ENCODE measurements at places on chromosomes 16 and 17. TPM values are rescaled to one million over a fixed set of nuclear protein-coding genes. Genes with fewer than 3 reads are reported as not detected.
A peak's percentile ranks its signal among the peaks of the same experiment; 100 is the strongest.

DNA sequence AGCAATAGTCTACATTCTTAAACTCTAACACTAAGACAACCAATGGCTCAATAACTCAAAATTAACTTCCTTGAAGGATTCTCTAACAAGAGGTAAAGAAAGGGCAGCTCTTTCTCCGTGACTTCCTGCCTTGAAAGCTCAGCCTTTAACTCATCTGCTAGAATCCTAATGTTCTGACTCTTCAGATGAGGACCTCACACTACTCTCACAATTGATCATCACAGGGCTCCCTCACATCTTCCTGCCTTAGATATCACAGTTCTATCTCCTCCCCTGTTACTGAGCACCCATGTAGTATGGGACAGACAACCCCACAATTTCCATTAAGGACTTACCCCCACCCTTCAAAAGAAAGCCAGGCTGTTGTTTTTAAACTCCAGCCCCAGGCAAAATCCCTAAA is 33.5 kb downstream of the SMURF2 start:
- H3K27me3 ChIP-seq: no peaks in the 10 kb centered on the region
- peak overlapping the region; percentile 88 for H3K27ac ChIP-seq
- DNase-seq: peak; percentile 62
- H3K4me3 ChIP-seq: peak overlapping the region; percentile 47
- peaks cover 3% of the 10 kb centered on the region for H3K36me3 ChIP-seq

Gene C16orf92
- not detected for total RNA-seq

DNA sequence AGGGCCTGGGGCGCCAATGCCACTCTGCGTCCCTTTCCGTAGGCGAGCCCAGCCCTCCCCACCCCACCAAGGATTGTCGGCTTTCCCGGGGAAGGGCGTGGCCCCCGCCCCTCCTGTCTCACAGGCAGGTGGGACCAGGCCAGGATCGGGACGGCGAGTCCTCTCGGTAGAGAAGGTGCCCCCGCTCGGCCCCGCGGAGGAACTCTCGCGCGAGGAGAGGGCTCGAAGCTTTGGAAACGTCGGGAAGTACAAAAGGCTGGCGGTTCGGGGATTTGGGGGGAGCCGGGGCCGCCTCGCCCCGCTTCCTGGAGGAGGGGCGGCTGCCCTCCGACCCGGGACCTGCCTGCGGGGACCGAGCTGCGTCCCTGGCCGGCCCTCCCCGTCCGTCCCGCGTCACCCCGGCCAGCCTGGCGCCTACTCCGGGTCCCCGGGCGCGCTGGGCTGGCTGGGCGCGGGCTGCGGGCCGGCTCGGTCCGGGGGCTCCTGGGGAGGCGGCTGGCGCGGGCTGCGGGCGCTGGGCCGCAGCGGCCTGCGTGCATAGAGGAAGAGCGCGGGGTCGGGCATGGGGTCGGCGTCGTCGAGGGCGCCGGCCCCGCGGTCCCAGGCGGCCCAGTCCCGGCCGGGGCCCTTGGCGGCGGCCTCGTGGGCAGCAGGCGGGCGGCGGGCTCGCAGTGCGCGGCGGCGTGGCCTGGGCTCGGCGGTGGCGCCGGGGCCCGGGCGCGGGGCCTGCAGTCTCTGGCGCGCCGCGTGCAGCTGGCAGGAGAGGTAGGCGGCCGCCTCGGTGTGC is 12.6 kb upstream of the CLUH start:
- H3K27ac ChIP-seq: no peak overlapping the region
- H3K4me1 ChIP-seq: peaks cover 11% of the 10 kb centered on the region
- H3K4me3 ChIP-seq: peak overlapping the region; percentile 62
- H3K36me3 ChIP-seq: no peaks in the 10 kb centered on the region
- no peak for DNase-seq
- H3K27me3 ChIP-seq: peaks cover 17% of the 10 kb centered on the region

Gene ZSCAN10
- not detected for total RNA-seq

DNA sequence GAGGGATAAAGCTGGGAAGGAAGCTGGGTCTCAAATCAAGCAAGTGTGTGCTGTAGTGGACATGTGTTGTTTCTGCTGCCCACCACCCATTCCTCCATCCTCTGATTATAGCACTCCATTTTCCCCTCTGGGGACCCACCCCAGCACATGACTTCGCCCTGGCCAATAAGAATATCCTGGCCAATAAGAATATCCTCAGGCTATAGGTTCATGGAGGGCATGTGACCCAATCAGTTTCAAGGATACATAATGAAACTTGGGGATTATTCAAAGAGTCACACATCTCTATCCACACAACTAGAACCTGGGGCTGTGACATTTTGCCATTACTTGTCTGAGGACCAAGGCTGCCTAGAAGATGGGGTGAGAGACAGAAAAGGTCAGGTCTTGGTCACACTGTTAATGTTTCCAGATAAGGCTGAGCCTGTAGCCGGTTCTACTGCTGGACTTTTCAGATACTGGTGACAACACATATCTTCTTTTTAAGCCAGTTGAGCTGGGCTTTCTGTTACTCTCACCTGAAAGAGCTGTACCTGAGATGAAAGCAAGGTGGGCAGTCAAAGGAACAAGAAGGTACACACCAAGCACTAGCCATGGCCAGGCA is 33.7 kb downstream of the MYO18A start:
- H3K36me3 ChIP-seq: peaks cover 5% of the 10 kb centered on the region
- no peak overlapping the region for H3K4me3 ChIP-seq
- peaks cover 59% of the 10 kb centered on the region for H3K4me1 ChIP-seq
- no peaks in the 10 kb centered on the region for H3K27me3 ChIP-seq
- H3K27ac ChIP-seq: peak overlapping the region; percentile 79

- H3K27me3 ChIP-seq: peaks cover 41% of the 10 kb centered on the region
- H3K4me1 ChIP-seq: peaks cover 9% of the 10 kb centered on the region
- DNase-seq: no peak
- no peak within 1 kb of the TSS for H3K27ac ChIP-seq
- no peak within 1 kb of the TSS for H3K4me3 ChIP-seq
Measured at GRCh38 chr17:44915321-44915726, at the start of gene GFAP. Gene GFAP, minus strand, starts transcription at chr17:44915500. Its CDS starts 14 bp downstream, at chr17:44915486.

DNA sequence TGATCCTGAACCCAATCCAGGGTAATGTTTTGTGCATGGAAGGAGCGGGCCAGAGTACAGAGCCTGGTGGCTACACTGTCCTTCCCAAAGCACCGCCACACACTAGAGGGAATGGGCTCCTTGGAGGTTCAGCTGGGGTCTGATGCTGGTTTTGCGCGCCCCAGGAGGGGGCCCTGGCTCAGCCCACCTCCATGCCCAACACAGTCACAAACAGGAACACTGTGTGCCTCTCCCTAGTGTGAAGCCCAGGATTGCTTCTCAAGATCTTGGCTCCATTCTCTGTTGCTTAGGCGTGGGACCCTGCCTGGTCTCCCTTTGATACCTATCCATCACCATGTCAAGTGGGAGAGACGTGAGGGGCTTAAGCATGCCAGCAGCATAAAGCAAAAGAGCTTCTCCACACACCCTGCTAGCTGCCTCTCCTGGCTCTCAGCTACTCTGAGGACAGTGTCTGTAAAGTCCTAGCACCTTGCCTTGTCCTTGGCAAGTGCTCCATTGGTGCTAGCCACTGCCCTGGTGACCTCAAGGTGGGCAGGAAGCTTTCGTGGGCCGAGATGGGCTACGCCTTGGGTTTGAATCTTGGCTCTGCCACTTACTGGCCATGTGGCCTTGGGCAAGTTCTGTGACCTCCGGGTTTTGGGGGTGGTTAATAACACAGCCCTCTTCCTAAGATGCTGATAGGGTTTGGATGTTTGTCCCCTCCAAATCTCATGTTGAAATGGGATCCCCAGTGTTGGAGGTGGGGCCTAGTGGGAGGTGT is 122.2 kb downstream of the C16orf78 start:
- no peak overlapping the region for H3K4me3 ChIP-seq
- H3K4me1 ChIP-seq: no peaks in the 10 kb centered on the region
- no peak for DNase-seq
- H3K27me3 ChIP-seq: no peaks in the 10 kb centered on the region
- no peaks in the 10 kb centered on the region for H3K36me3 ChIP-seq

DNA sequence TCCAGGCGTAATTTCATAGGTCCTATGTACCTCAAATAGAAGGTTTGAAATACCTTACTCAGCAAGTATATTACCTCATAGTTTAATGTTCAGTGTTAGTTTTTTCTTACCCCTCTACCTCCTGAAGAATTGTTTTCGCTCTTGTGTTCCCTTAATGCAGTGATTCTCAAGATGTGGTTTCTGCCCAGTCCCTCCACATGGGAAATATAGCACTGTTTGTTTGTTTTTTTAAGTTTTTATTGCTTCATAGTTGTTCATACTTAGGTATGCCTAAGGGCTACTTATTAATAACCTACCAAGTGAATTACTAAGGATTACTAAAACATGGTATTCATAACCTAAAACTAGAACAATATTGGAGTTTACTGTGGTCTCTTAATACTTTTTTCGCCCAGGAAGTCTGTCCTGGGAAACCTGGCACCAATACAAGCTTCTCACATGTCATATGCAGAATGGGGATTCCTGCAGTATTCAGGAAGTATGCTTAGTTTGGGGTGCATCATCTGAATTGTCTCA is 5.0 kb downstream of the RSPRY1 start:
- H3K36me3 ChIP-seq: peaks cover 10% of the 10 kb centered on the region
- H3K4me1 ChIP-seq: peaks cover 26% of the 10 kb centered on the region
- H3K27ac ChIP-seq: no peak overlapping the region
- DNase-seq: no peak
- H3K4me3 ChIP-seq: no peak overlapping the region
- H3K27me3 ChIP-seq: no peaks in the 10 kb centered on the region

Gene ZFP3
- total RNA-seq: 1.9 TPM

Gene SEPTIN12
- not detected for total RNA-seq

DNA sequence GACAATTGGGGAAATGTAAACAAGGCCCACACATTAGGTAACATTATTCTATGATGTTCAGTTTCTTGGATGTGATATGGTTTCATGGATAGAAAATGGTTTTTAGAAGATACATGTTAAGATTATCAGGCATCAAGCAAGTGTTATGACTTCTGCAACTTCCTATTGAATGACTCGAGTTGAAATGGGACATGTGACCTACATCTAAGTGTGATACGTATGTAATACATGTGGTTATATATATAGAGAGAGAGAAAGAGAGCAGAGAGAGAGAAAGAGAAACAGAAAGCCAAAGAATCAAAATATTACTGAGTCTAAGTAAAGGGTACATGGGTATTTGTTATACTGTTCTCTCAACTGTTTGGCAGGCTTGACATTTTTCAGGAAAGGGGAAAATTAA is 1.7 kb downstream of the TMEM170A start:
- peaks cover 2% of the 10 kb centered on the region for H3K27me3 ChIP-seq
- DNase-seq: peak; percentile 66
- peak overlapping the region; percentile 95 for H3K27ac ChIP-seq
- peaks cover 40% of the 10 kb centered on the region for H3K4me1 ChIP-seq
- peak overlapping the region; percentile 89 for H3K4me3 ChIP-seq

Gene DNAI2
- 0.09 TPM for total RNA-seq

DNA sequence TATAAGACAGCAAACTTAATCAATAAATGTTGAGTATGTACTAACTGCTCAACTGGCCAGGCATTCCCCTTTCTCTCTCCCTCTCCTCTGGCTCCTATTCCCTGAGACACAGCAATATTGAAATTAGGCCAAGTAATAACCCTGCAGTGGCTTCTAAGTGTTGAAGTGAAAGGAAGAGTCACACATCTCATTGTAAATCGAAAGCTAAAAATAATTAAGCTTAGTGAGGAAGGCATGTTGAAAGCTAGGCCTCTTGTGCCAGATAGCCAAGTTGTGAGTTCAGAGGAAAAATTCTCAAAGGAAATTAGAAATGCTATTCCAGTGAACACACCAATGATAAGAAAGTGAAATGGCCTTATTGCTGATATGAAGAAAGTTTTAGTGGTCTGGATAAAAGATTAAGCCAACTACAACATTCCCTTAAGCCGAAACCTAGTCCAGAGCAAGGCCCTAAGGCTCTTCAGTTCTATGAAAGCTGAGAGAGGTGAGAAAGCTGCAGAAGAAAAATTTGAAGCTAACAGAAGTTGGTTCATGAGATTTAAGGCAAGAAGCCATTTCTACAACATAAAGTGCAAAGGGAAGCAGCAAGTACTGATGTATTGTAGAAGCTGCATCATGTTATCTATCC is 35.4 kb upstream of the ABCC11 start:
- no peak overlapping the region for H3K4me3 ChIP-seq
- no peaks in the 10 kb centered on the region for H3K27me3 ChIP-seq
- H3K4me1 ChIP-seq: peaks cover 10% of the 10 kb centered on the region
- H3K36me3 ChIP-seq: peaks cover 57% of the 10 kb centered on the region
- no peak for DNase-seq

GRCh38 chr16:69593751-69594255 is 28.0 kb downstream of the NFAT5 start:
- peaks cover 23% of the 10 kb centered on the region for H3K4me1 ChIP-seq
- peaks cover 21% of the 10 kb centered on the region for H3K36me3 ChIP-seq
- DNase-seq: no peak
- H3K27ac ChIP-seq: no peak overlapping the region
- no peak overlapping the region for H3K4me3 ChIP-seq
- no peaks in the 10 kb centered on the region for H3K27me3 ChIP-seq

Gene IL17C
- not detected for total RNA-seq

- H3K4me1 ChIP-seq: peaks cover 24% of the 10 kb centered on the region
- H3K27ac ChIP-seq: no peak overlapping the region
- no peaks in the 10 kb centered on the region for H3K27me3 ChIP-seq
- no peak for DNase-seq
Measured at GRCh38 chr16:85574672-85575475, 38.2 kb upstream of the GSE1 start.

DNA sequence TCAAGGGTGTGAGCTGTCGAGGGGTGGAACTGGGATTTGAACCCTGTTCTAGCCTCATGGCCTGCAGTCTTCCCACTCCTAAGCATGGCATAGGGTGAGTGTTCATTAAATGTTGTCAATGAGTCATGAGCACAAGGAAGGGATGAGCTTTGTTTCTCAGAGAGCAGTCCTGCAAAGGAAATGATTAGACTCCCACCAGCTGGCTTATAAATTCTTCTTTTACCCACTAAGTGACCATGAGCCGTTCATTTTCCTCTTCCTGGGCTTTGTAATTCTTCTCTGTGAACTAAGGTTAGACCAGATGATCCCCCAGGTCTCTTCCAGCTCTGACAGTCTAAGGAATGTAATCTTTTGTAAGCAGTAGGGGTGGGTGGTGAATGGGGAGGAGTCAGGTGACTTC is 47.9 kb upstream of the HNF1B start:
- peaks cover 6% of the 10 kb centered on the region for H3K4me1 ChIP-seq
- peaks cover 39% of the 10 kb centered on the region for H3K27me3 ChIP-seq
- DNase-seq: no peak
- H3K4me3 ChIP-seq: no peak overlapping the region
- H3K27ac ChIP-seq: no peak overlapping the region

GRCh38 chr17:16459855-16460550 is 32.0 kb downstream of the LRRC75A start:
- H3K4me3 ChIP-seq: no peak overlapping the region
- H3K27ac ChIP-seq: no peak overlapping the region
- H3K4me1 ChIP-seq: peaks cover 1% of the 10 kb centered on the region
- no peak for DNase-seq

Data from activated CD4-positive, alpha-beta T cell treated with anti-CD3 and anti-CD28 coated beads, Interleukin-2, amount 10 ng/mL, durations not matched to agents 24 days and 14 days (primary cell).